ENCODE measurements at places on chromosomes 3 and 15. TPM values are rescaled to one million over a fixed set of nuclear protein-coding genes. Genes with fewer than 3 reads are reported as not detected.

Gene P2RY1
- 0.37 TPM for total RNA-seq

Gene LSAMP
- 0.18 TPM for total RNA-seq

Gene AHSG
- not detected for total RNA-seq

Gene NR2E3
- total RNA-seq, result 0.16 TPM

Gene ADGRG7
- not detected for total RNA-seq

Gene CLDN16
- total RNA-seq, result not detected

Gene RAD51
- 22.0 TPM for total RNA-seq

Gene ADCY5
- total RNA-seq, result 0.44 TPM

Gene CCR4
- total RNA-seq, result 0.03 TPM

Gene MED12L
- total RNA-seq, result 0.39 TPM

Gene HCN4
- 0.22 TPM for total RNA-seq

Gene NOP10
- total RNA-seq, result 532 TPM

Gene RBMS3
- 0.43 TPM for total RNA-seq

Gene ZMYND10
- total RNA-seq, result 0.93 TPM

Gene FBN1
- total RNA-seq, result 5.0 TPM

Gene REC114
- total RNA-seq, result not detected

Gene ATP10A
- 7.3 TPM for total RNA-seq

Gene EDC3
- total RNA-seq, result 18.9 TPM

Gene RPS27L
- total RNA-seq, result 415 TPM

Gene SRGAP3
- 0.61 TPM for total RNA-seq

Gene IL17RD
- total RNA-seq, result 1.3 TPM

Gene DVL3
- 28.0 TPM for total RNA-seq

Gene EIF3J
- 126 TPM for total RNA-seq

Gene SIDT1
- 0.69 TPM for total RNA-seq

Gene LACTB
- 26.4 TPM for total RNA-seq

Gene PTX3
- 1.2 TPM for total RNA-seq

Gene SYNM
- total RNA-seq, result 36.9 TPM

Gene CTXN2
- total RNA-seq, result 0.05 TPM

Gene GSK3B
- 29.9 TPM for total RNA-seq

Gene AADACL2
- not detected for total RNA-seq

Gene EFCAB12
- total RNA-seq, result 0.45 TPM

Gene SECISBP2L
- 7.1 TPM for total RNA-seq

Gene COL8A1
- not detected for total RNA-seq

Gene GPR171
- total RNA-seq, result not detected

Gene IL5RA
- total RNA-seq, result not detected

Gene C3orf85
- not detected for total RNA-seq

Gene C3orf80
- total RNA-seq, result 2.1 TPM

Gene CLRN1
- not detected for total RNA-seq

Gene GP5
- total RNA-seq, result not detected

Gene TERC
- 0.35 TPM for total RNA-seq

Gene MYO5A
- 19.5 TPM for total RNA-seq

Gene TM4SF4
- 39.0 TPM for total RNA-seq

Gene C3orf20
- total RNA-seq, result 0.05 TPM

Gene CD86
- not detected for total RNA-seq

Gene KLHL40
- not detected for total RNA-seq

Gene SLC2A2
- total RNA-seq, result not detected

Gene MYLK
- total RNA-seq, result 13.5 TPM

Gene GPR62
- total RNA-seq, result not detected

Gene B3GALNT1
- total RNA-seq, result 0.10 TPM

Gene OXTR
- total RNA-seq, result 10.4 TPM

Gene CALML4
- 9.3 TPM for total RNA-seq

Gene MYNN
- 11.7 TPM for total RNA-seq

Gene DENND6A
- 6.7 TPM for total RNA-seq

Gene SLC28A2
- total RNA-seq, result not detected

Gene ENTPD3
- total RNA-seq, result 0.04 TPM

Gene SCN11A
- total RNA-seq, result not detected

All from A549 treated with CORT108297 at 1 μM for 4 hours (cell line).